ENCODE measurements at places on chromosomes 1 and 21.

GRCh38 chr1:115529216-115529897 is 112.4 kb upstream of the VANGL1 start:
- DNase-seq: no peak

DNA sequence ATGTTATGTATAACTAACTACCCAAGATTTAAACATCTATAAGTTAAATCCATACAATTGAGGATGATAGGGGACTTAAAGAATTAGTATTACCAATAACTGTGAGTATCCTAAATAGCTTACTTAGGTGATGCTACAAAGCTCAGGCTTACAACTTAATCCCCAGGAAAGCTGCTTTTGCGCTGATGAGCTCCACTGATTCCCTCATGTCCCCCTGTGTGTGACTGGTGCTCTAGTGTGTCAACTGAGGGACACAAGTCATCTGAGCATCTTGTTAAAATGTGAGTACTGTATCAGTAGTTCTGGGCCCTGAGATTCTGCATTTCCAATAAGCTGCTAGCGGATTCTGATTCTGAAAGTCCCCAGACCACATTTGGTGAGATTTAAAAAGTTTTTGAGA is 1458.8 kb downstream of the MRPL39 start:
- no peak for DNase-seq

DNA sequence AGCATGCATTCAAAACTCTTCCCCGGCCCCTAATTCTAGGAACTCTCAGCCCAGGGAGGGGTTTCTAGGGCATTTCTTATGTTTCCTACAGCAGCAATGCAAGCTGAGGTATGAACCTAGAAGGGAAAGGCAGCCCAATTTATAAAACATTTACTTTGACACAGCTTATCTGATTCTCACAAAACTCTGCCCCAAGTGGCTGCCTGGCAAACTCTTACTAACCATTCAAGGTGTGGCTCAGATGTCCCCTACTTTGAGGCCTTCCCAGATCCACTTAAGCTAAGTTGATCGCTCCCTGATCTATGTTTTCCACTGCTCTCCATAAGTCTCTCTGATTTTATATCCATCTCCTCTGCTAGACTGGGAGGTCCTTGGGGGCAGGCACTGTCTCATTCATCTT is 35.4 kb downstream of the AK2 start:
- no peak for DNase-seq

DNA sequence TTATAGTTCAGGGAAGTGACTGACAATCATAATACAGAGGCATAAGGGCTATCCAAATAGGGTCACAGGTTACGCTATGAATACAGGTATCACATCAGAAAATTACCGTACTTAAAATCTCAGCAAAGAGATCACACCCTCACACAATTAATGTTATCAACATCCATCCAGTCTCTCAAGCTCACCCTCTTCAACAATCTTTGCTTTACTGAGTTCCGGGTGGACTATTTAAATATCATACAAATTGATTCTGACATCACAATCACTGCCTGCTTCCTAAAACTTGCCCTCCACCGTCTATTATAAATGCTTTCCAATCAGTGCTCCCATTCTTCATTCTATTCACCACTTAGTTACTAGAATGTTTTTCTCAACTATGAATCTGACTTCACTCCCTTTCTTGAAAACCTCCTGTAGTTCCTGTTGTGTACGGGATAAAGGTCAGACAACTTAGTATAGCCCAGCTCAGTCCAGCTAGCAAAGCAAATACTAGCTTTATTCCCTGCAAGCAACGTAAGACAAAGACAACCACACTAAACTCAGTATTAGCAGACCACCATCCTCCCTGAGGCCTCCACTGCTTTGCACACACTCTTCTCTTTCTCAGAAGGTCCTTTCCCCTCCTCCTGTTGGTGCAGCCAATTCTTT is 398.7 kb downstream of the SMYD3 start:
- no peak for DNase-seq

GRCh38 chr1:232978815-232979214 is 28.4 kb downstream of the NTPCR start:
- DNase-seq: peak; percentile 17

Data from KBM-7 (cell line).